ENCODE measurements at places on chromosomes 5 and 9.

DNA sequence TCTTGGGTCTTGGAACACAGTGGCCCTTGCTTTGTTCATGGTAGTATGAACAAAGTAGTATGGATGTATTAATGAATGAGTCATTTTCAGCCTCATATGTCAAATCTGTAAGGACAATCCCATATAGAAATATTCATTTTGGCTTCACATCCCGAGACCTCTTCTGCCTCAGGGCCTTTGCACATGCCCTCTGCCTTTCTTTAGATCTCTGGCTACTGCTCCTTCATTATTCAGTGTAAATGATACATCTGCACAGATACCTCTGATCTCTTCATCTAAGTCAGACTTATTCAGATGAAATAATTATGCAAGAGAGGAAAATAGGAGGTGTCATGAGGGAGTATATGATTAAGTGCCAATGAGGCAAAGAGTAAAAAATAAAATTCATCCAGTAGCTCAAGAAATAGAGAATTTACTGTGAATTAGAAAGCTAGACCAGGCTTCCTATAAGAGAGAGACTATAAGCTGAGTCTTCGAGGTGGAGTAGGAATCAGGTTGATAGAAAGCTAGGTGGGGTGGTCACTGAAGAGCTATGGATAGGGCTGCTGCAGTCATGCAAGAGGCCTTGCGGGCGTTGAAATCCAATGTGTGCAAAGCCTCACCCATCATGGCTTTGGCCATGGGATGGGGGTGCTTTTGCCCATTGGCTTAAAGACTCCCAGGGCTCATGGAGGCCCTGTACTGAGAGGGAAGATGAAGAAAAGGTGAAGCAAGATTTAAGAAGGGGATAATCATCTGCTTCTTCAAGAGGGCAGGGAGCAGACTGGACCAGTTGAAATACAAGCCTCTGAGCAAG, 3.7 kb upstream of the TTLL11 start:
- DNase-seq: no peak

DNA sequence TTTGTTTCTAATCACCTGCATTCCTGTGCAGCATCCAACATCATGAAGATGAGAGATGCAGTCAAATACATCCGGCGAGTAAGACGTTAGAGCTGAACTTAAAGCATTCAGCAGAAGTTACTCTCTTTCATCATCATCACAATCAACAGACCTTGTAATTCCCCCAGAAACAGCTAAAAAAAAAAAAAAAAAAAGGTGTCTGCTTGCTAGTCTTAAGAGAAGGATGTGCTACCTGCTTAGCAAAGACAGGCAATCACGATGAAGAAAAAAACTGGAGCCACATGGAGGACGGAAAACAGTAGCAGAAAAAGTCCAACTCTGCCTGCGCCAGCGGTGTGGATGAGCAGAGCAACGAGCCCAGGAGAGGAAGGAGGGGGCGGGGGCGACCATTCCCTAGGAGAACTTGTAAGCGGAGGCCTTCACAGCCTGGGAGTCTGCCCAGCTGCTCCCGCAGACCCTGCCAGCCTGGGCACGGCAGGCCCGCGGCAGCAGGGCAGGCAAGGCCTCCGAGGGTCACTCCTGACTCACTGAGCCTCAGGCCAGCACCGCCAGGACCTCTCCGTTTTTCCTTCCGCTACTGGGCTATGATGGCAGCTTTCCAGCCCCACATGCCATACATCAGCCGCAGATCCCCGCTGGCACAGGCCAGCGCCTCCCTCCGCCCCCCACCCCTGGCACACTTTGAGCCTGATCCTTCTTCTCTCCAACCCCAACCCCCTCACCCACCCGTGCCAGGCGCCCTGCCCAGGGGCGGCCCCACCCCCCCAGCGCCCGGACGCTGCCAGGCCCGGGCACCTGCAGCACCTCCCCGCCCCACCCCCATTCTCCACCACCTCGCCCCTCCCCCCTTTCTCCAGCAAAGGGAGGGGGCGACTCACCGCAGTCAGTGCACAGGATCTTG, 1.4 kb downstream of the NRG2 start:
- no peak for DNase-seq

DNA sequence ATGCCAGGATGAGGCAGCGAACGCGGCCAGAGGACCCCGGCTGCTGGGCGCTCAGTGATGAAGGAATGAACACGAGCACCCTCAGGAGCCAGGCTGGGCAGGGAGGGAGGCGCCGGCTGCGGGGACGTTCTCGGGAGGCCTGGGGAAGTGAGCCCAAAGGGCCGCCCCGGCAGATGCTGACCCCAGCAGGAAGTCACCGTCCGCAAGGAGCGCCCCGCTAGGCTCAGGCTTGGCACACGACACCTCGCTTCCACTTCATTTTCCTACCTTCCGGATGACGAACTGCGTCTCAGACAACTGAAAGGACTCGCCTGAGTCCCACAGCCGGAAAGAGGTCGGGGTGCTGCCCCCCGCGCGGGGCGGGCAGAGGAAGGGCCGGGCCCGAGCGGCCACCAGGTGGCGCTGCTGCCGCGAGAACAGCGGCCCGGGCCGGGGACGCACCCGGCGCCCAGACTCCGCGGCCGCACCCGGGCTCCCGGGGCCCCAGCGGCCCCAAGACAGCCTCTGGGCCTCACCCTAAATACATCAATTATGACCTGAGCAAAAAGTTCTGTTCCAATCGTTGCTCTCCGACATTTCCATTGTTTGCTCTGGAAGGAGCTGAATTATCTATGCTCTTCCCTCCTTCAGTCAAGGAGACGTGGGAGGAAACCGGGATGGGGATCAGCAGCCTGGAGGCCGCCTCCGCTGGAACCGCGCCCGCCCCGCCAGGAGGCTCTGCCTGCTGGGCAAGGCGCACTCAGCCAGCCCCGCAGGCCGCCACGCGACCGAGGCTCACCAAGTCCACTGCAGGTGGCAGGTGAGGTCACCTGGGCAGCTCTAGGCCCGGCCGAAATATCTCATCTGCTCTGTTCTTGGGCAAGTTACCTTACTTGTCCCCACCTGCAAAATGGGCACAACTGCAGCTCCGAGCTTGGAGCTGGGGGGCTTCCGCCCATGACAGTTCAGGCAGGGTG, 107.0 kb downstream of the ZNF354C start:
- DNase-seq: peak; percentile 80

DNA sequence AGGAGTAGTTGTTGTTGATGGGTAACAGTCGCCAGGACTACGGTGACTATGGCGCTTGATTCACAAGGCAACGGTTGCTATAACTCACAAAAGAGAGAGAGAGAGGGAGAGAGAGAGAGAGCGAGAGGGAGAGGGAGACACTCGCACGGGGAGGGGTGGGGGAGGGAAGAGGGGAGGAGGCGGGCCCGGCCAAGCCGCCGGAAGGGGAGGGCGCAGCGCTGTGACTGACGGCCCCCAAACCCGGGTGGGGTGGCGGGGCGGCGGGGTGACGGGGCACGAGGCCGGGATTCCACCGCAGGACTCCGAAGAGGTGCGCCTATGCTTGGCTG, at the start of gene RFX3:
Gene RFX3 (minus strand): TSS at position 166 of the 329 bp plus-strand sequence. CDS start 130,413 bp downstream, outside the sequence.
- DNase-seq: peak; percentile 85

GRCh38 chr9:129944506-129945116, 98.4 kb downstream of the FNBP1 start:
- no peak for DNase-seq

DNA sequence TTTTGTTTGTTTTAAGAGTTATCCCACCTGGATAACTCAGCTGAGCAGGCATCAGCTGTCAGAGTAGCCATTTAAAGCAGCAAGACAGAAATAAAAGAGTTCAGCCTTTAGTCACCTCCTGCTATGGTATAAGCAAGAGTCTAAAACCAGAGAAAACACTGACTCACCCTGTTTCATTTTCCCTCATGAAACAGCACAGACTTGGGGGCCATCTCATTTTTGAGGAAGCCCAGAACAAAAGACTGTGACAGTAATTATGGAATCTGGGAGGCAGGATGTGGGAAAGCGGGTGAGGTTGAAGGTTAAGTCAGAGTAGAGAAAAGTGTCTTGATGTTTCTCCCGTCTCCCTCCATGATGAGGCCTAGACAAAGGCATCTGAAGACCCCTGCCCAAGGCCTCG, 90.2 kb upstream of the FAM174A start:
- no peak for DNase-seq

DNA sequence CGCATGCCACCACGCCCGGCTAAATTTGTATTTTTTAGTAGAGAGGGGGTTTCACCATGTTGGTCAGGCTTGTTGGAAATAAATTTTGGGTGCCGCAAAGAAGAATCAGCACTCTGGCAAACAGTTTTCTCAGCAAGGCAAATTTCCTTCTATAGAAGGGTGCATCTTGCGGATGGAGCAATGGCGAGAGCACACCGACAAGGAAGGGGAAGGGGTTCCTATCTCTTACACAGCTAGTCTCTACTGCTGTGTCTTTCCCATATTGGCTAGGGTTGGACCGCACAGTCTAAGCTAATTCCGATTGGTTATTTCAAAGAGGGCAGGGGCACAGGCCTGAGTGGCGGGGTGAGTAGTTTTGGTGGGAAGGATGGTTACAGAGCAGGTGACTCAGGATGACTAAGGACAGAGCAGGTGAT, 707 bp downstream of the GTF3C5 start:
- no peak for DNase-seq

GRCh38 chr5:67857502-67857901, 358.1 kb upstream of the PIK3R1 start:
- no peak for DNase-seq

All from activated naive CD4-positive, alpha-beta T cell treated with anti-CD3 and anti-CD28 coated beads, Interleukin-2, amount 50 U/mL, for 72 hours (primary cell).